ENCODE measurements at places on chromosomes 12 and 14.

DNA sequence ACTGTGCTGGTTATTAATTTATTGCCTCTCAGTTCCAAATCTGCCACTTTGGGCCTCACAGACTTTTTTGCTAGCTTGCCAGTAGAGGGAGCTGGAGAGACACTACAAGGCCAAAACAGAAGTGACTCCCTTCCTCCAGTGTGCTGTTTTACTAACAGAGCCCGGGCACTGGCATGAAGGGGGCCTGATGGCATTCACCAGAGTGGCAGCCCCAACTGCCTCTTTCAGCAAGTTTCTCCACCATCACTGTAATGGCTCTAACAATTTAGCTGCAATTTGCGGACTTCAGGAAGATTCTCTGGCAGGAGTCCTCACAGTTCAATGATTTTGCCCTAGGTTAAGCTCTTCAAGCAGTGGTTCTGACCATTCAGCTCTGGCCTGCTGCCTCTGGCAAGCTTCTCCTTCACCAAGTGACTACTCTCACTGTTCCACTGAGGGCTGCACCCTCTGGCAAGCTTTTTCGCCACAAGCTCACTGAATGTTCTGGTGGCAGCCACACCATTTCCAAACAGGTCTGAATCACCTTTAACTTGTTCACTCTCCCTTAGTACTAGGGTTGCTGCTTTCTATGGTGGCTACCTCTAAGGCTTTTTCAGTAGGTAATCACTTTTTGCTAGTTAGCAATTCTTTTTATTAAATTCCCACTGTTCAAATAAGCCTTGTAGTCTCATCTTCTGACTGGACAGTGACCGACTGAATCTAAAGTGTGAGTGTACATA, 104.9 kb downstream of the ZC3H14 start:
- H3K4me3 ChIP-seq = no peak overlapping the region
- H3K27me3 ChIP-seq = no peaks in the 10 kb centered on the region
- H3K4me1 ChIP-seq = peaks cover 6% of the 10 kb centered on the region

DNA sequence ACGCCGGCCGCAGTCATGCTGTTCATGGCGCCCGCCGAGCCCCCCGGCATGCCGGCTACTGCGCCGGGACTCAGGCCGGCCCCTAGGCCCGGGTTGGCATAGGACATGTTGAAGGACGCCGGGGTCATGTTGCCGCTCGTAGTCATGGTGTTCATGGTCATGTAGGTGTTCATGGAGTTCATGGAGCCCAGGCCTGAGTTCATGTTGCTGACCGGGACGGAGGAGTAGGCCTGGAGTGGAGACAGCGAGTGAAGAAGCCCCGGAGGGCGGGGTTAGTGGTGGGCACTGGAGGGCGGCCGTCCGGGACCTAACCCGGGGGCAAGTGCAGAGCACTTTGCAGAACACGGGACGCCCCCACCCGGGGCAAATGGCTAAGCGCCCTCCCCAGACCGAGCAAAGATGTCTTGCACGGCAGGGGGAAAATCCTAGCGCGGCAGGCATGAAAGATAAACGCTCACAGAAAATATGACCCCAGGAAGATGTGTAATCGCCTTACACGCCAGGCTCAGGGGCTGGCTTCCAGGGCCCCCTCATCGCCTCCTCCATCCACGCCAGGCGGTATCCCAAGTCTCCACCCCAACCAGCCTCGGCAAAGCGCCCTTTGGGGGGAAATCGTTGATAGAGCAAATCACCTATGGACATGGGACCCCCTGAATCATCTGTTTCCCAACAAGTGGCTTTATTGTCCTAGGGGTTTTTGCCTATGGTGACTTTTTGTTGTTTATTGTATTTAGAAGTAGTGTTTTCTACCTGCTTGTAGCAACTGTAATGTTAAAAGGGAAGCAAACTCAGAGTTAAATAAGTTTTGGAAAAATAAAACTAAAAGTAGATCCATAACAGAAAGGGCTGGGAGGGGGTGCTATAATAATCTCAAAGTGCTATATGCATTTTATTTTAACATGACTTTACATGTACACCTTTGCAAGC, 2.3 kb downstream of the FOXA1 start:
- no peak overlapping the region for H3K27ac ChIP-seq
- peaks cover 68% of the 10 kb centered on the region for H3K27me3 ChIP-seq
- no peak for DNase-seq
- H3K36me3 ChIP-seq = no peaks in the 10 kb centered on the region

GRCh38 chr12:129662234-129662633, 241.6 kb downstream of the TMEM132D start:
- DNase-seq = no peak
- H3K27ac ChIP-seq = no peak overlapping the region
- H3K4me3 ChIP-seq = no peak overlapping the region
- H3K36me3 ChIP-seq = no peaks in the 10 kb centered on the region
- H3K4me1 ChIP-seq = no peaks in the 10 kb centered on the region
- no peaks in the 10 kb centered on the region for H3K27me3 ChIP-seq

DNA sequence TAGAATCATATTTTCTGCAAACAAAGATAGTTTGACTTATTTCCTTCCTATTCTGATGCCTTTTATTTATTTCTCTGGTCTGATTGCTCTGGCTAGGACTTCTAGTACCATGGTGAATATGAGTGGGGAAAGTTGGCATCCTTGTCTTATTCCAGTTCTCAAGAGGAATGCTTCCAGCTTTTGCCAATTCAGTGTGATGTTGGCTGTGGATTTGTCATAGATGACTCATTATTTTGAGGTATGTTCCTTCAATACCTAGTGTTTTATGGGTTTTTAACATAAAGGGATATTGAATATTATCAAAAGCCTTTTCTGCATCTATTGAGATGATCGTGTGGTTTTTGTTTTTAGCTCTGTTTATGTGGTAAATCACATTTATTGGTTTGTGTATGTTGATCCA, 139.4 kb upstream of the CNTN1 start:
- no peaks in the 10 kb centered on the region for H3K4me1 ChIP-seq
- H3K36me3 ChIP-seq = no peaks in the 10 kb centered on the region
- no peak for DNase-seq
- H3K27ac ChIP-seq = no peak overlapping the region
- no peaks in the 10 kb centered on the region for H3K27me3 ChIP-seq

GRCh38 chr12:19648591-19648990, 209.3 kb downstream of the AEBP2 start:
- no peak overlapping the region for H3K27ac ChIP-seq
- H3K36me3 ChIP-seq = no peaks in the 10 kb centered on the region
- no peak for DNase-seq
- H3K4me3 ChIP-seq = no peak overlapping the region
- H3K4me1 ChIP-seq = peaks cover 1% of the 10 kb centered on the region
- H3K27me3 ChIP-seq = no peaks in the 10 kb centered on the region

GRCh38 chr12:25518512-25518911, 34.6 kb downstream of the LMNTD1 start:
- H3K27me3 ChIP-seq = no peaks in the 10 kb centered on the region
- no peaks in the 10 kb centered on the region for H3K36me3 ChIP-seq
- no peak for DNase-seq
- peaks cover 3% of the 10 kb centered on the region for H3K4me1 ChIP-seq
- H3K4me3 ChIP-seq = no peak overlapping the region
- no peak overlapping the region for H3K27ac ChIP-seq

- DNase-seq = no peak
- no peak overlapping the region for H3K4me3 ChIP-seq
- H3K27ac ChIP-seq = no peak overlapping the region
- H3K27me3 ChIP-seq = no peaks in the 10 kb centered on the region
- H3K4me1 ChIP-seq = no peaks in the 10 kb centered on the region
- H3K36me3 ChIP-seq = peaks cover 42% of the 10 kb centered on the region
These were observed 258.3 kb downstream of the FOXN3 start for GRCh38 chr14:89158701-89159100.

DNA sequence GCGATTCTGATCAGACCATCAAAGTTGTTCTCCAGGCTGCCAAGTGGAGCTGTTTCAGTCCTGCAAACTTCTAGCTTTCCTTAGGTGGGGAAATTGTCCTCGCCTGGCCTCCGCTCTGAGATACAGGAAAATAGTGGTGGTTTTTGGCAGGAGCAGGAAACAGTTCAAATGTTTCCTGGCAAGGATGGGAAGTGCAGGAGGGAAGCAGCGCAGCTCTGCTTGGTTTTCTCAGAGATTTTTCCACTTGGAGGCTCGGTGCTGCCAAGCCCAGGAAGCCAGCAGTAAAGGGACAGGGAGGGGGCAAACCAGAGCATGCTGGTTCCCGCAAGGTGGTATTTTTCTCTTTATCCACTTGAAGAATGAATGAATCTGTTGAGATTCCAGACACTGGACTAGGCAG, 17.0 kb downstream of the TMEM63C start:
- H3K36me3 ChIP-seq = no peaks in the 10 kb centered on the region
- no peak overlapping the region for H3K4me3 ChIP-seq
- DNase-seq = no peak
- H3K27me3 ChIP-seq = peaks cover 40% of the 10 kb centered on the region
- H3K4me1 ChIP-seq = no peaks in the 10 kb centered on the region

GRCh38 chr14:101705733-101706508, 55.6 kb upstream of the PPP2R5C start:
- H3K4me1 ChIP-seq = peaks cover 40% of the 10 kb centered on the region
- peaks cover 26% of the 10 kb centered on the region for H3K36me3 ChIP-seq

DNA sequence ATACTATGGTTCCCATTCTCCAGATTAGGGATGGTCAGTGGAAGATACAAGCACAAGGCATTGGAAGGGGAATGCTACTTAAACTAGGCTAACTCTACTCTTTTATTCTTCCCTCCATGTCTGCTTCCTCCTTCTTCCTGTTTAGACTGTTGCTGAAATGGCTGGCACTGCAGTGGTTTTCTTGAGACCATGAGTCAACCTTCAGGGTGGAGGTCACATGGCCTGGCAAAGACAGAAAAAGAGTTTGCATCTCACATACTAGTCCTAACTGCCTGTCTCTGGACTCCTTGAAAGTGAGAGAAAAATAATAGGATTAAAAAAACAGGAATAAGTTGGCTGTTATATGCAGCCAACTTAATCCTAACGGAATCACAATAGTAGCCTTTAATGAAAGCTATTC, 37.0 kb downstream of the ALDH1L2 start:
- H3K27ac ChIP-seq = no peak overlapping the region
- no peaks in the 10 kb centered on the region for H3K36me3 ChIP-seq
- DNase-seq = no peak
- no peaks in the 10 kb centered on the region for H3K4me1 ChIP-seq

- no peak overlapping the region for H3K4me3 ChIP-seq
- H3K4me1 ChIP-seq = no peaks in the 10 kb centered on the region
- no peak overlapping the region for H3K27ac ChIP-seq
- no peaks in the 10 kb centered on the region for H3K36me3 ChIP-seq
- no peak for DNase-seq
These were observed 339.2 kb downstream of the ACSS3 start for GRCh38 chr12:81417056-81417455.

DNA sequence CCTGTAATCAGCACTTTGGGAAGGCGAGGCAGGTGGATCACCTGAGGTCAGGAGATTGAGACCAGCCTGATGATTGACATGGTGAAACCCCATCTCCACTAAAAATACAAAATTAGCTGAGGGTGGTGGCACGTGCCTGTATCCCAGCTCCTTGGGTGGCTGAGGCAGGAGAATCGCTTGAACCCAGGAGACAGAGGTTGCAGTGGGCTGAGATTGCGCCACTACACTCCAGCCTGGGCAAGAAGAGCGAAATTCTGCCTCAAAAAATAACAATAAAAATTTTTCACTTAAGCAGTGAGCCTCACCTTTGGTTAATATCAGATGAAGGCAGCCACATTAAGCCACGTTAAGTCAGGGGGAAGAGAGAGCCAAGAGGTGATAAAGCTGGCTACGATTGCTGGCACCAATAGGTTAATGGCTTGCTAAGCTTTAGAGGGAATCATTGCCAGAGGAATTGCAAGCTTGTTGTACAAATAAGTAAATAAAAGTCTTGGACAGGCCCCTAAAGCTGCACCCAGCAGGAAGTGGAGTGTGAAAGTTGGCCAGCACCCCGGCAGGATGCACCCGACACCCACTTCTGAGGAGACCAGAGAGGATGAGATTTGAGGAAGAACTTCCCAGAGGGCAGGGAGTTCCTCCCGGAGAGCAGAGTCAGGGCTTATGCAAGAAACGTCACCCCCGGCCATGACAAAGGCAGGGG, 41.3 kb upstream of the TESC start:
- no peak overlapping the region for H3K4me3 ChIP-seq
- H3K36me3 ChIP-seq = peaks cover 31% of the 10 kb centered on the region
- H3K27me3 ChIP-seq = no peaks in the 10 kb centered on the region
- no peak overlapping the region for H3K27ac ChIP-seq

DNA sequence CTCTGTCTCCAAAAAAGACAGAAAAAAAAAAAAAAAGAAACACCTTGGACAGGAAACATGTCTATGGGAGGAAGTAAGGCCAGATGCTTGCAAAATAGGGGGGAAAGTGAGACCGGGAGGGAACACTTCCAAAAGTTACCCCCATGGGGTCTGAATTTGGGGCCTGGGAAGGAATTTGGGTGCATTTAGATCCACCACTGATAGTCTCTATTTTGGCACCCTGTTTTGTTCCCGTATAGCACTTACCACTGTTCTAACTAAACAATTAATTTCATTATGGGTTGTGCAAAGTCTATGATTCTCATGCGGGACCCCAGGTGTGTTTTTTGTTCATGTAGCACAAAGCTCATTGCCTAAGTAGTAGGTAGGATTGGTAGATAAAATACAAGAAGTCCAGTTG, 1.4 kb upstream of the MLEC start:
- H3K4me3 ChIP-seq = peak overlapping the region; percentile 95
- peaks cover 22% of the 10 kb centered on the region for H3K4me1 ChIP-seq
- no peaks in the 10 kb centered on the region for H3K27me3 ChIP-seq
- DNase-seq = no peak

DNA sequence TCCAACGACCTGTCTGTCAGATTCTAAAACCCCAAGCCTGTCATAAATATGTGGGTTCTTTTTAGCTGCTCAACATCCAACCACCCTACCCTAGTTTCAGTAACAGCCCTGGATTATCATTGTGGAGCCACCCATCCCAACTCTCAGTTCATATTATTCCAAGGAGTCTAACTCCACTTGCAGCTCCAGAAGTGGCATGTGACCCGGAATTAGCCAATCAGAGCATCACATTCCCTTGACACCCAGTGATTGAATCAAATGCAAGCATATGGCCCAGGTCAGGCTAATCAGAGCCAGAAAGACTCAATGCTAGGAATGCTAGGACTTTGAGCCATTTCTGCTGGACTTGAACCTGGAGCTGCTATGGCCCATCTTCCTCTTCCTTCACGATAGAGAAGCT, 17.1 kb upstream of the HSP90B1 start:
- peaks cover 3% of the 10 kb centered on the region for H3K36me3 ChIP-seq
- DNase-seq = no peak
- H3K27ac ChIP-seq = no peak overlapping the region
- peaks cover 3% of the 10 kb centered on the region for H3K4me1 ChIP-seq

- no peak for DNase-seq
- peaks cover 2% of the 10 kb centered on the region for H3K4me1 ChIP-seq
- peaks cover 55% of the 10 kb centered on the region for H3K27me3 ChIP-seq
These were observed 11.0 kb upstream of the HHIPL1 start for GRCh38 chr14:99633918-99634317.
